Esophagus muscularis mucosa (tissue), 4 donors: ENCODE measurements at places on chromosomes 2 and 18. TPM values are rescaled to one million over a fixed set of nuclear protein-coding genes. Genes with fewer than 3 reads are reported as not detected.

- DNase-seq, result no peak
These were observed 25.7 kb upstream of the ID2 start for GRCh38 chr2:8656160-8656641.

- DNase-seq, result no peak
These were observed 19.6 kb upstream of the NDUFV2 start for GRCh38 chr18:9082711-9083510.

GRCh38 chr2:179521944-179522343 is 257.3 kb upstream of the SESTD1 start:
- DNase-seq, result no peak

DNA sequence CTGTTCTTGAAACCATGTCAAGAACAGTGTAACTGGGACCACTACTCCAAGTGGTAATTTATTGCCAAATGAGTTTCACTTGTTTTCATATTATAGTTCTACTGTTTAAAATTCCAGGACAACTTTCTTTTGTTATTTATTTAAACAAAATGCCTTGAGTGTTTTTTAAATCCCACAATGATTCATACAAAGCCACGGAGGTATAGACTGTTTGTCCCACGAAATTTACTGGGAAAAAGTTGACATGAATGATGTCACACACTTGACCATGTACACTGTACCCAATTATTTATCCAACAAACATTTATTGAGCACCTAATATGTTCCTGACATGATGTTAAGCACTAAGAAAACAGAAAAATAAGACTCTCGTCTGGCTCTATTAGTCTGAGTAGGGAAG is 243.9 kb upstream of the SIX2 start:
- no peak for DNase-seq

DNA sequence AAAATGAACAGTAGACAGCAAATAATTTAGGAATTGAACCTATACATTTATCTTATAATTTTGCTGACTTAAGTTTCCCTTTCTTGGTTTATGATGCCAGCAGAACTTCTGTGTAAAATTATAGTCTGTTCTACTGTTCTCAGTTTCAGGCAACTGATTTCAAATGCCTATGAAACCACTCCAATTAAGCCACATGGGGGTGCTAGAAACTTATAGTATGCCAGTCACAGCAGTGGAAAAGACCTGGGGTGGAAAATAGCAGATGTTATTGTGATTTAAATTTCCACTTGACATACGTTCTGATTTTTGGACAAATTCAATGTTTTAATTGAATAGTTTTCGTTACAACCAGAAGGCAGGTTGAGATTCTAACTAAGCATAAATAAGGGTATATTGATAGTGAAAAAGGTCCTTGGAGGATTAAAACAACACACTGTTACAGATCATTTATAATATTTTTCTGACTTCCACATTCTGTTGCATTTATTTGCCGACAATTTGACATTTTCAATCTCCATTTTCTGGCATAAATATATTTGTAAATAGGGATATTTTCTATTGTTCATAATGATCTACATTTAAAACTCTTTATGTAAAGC is 61.4 kb downstream of the CPS1 start:
- no peak for DNase-seq

DNA sequence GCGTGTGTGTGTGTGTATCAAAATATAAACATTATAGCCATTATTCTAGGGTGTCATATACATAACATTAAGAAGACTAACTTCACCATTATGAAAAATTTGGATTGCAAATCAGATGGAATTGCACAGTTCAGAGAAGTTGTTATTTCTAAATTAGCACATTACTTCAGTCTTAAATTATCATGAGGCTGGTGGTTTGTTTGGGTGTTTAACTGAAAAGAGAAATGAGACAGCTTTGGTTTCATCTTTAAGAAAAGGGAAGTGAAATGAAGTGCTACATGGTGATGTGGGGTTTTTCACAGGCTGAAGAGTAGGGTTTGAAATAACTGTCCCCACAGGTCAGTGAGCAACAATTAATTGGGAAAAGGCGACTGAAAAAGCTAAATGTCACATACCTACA is 161.2 kb upstream of the XIRP2 start:
- DNase-seq, result no peak

- DNase-seq, result no peak
These were observed 905.6 kb downstream of the TSN start for GRCh38 chr2:122660786-122661634.

GRCh38 chr2:65371074-65371434 is 61.3 kb downstream of the SPRED2 start:
- DNase-seq, result no peak

DNA sequence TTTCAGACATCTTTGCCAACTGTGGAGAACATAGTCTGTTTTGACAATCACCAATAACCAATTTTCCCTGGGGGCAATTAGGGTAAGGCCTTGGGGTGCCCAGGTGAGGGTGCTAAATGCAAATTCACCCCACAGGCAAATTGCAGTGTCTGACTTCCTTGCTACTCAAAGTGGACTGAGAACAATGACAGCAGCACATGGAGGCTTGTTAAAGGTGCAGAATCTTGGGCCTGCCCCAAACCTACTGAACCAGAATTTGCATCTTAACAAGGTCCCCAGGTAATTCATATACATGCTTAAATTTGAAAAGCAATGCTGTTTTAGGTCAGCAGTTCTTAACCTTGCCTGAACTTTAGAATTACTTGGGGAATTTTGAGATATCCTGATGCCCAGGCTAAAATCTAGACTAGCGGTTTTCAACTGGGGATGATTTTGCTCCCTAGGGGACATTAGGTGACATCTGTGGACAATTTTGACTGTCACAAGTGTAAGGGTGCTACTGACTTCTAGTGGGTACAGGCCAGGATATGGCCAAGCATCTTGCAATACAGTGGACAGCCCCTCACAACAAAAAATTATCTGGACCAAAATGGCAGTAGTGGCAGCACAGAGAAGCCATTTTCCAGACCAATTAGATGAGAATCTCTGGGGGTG is 80.2 kb upstream of the GCFC2 start:
- no peak for DNase-seq

GRCh38 chr2:69734854-69735544 is 6.9 kb upstream of the ANXA4 start:
- DNase-seq, result no peak

DNA sequence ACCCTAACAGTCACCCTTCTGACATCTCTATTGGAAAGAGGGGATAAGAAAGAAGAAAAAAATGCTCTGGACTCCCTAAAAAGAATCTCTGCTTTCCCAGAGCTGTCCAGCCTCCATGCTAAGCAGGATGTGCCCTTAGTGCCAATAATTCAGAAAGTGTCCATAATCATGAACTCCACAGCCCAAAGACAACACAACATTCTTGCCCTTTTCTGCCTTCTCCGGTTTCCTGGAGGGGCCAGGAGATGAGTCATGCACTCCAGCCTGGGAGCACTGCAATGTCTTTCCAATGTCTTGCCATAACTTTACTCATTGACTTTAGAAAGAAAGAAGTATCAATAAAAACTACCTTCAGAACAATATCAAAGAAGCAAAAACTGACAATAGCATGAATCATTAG is 44.0 kb downstream of the KLF7 start:
- DNase-seq, result no peak

GRCh38 chr2:205792908-205793307 is 110.6 kb downstream of the NRP2 start:
- no peak for DNase-seq

DNA sequence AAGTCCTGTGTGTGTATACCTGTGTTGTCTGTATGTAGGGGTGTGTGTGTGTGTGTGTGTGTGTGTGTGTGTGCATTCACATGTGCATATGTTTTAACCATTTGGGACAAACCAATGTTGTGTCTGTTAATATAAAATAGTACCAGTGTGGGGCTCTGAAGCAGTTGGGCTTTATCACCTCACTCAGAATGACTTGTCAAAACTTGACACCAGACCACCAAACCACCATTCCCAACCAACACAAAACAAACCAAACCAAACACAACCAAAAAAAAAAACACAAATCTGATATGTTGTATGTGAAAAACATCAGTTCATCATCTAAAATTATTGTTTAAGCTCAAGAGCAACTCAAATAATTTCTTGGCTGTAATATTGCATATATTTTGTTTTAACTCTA is 42.1 kb downstream of the CALCRL start:
- DNase-seq, result no peak

GRCh38 chr2:203016716-203017115 is 2.0 kb downstream of the NBEAL1 start:
- no peak for DNase-seq

DNA sequence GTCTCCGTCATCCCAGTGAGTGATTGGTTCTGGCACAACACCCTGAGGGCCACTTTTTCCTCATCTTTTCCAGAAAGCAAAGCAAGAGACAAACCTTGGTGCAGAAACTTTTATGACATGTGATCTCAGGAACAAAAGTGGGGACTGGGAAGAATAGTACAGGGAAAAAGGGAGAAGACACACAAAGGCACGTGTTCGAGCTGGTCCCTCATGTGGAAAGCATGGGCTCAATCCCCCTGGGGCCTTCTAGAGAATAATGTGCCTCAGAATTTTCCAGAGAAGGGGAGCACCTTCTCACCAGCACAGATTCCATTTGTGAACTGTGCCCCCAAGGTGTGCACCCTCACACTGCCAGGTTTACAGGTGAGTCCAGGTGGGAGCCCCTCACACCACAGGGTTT is 312.6 kb downstream of the FBXO15 start:
- DNase-seq, result no peak

DNA sequence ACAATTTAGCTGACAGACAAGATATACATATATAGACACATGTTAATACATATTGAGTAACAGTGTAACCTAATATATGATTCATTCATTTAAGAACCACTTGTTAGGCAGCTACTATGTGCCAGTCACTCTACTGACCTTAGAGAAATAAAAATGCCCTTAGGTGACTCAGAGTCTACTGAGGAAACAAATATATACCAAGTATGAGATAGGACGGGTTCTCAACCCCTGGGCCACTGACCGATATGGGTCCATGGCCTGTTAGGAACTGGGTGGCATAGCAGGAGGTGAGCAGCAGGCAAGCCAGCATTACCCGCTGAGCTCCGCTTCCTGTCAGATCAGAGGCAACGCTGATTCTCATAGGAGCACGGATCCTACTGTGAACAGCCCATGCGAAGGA is 14.8 kb downstream of the STRN start:
- no peak for DNase-seq

DNA sequence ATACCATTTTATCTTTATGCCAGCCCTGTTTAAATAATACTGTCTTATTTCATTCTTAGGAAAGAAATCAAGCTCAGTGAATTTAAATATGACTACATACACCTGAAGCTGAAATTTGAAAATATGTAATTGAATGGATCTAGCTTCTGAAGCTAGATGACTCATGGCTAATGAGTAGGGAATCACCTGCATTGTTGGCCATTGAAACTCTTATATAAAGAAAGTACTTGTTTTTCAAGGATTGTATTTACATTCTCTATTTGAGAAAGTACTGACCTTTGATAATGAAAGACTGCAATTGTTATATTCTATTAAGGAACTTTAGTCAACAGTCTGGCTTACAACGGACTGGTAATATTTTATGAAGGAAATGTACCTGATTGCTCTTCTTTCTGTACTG is 346.7 kb upstream of the LRATD1 start:
- no peak for DNase-seq

DNA sequence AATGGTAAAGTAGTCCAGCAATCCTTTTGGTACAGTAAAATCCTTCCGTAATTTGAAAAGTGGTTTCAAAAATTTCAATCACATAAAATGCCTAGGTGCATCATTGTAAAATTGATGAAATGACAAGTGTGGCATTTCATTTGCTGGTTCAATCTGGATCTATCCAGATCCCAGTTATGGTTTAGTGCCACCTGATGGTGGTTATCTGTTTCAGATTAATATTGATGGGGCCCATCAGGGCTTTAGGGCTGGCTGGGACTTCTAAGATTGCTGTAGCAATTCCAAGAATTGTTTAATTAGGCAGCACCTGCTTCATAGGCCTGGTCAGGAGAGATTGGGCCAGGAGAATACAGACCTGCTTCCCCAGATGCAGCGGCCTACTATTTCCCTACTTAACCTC is 55.5 kb upstream of the PIK3C3 start:
- DNase-seq, result peak; percentile 47

DNA sequence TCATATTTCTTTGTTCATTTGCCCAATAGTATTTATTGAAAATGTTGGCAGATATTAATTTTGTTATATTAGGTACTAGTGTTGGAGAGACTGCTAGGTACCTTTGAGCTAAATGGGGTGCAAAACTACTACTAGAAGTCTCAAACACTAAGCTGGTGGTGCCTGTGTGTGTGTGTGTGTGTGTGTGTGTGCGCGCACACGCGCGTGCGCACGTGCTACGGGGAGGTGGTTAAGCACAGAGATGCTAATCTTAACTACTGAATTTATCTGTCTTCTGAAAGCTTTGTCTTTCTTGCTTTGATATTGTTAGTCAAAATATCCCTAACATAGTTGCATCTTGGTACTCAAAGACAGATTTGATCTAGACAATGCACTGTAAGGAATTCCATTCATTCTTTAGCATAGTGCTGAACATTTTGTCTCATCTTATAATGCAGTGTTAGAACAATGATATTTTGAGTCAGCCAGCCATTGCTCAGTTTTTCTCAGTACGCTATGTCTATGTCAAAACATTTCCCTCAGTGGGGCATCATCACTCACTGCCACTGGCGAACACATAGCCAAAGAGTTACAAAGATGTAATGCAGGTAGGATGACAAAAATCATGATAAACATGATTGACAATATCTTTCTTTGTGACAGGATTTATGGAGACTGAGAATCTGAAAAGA is 396.0 kb upstream of the RGPD4 start:
- no peak for DNase-seq

DNA sequence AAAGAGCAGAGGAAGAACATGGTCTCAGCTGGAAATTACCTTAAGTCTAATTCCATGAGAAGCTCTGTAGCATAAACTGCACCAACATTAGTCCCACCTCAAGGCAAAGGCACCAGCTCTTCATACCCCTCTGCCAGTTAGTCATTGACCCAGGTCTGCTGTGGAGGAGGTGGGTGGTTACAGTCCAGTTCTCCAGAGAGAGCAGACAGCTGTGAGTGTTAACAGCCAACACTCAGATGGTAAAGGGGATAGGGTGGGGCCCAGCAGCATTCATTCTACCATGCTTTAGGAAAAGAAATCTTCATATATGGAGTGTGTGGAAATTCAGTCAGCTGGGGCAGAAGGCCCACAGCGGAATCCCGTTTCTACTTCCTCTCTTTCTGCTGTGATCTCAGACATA is 159.7 kb upstream of the FBXO11 start:
- DNase-seq, result peak; percentile 10

- no peak for DNase-seq
These were observed 235.4 kb downstream of the ATAD2B start for GRCh38 chr2:23691565-23691964.

GRCh38 chr18:21701621-21702020 is 3.0 kb downstream of the ABHD3 start:
- DNase-seq, result no peak

Gene ZNF24
- 40.3 TPM for total RNA-seq

Gene SNRNP27
- 71.0 TPM for total RNA-seq

Gene TCF7L1
- 5.6 TPM for total RNA-seq

Gene XDH
- total RNA-seq, result not detected

Gene CFC1
- total RNA-seq, result not detected

Gene RASGRP3
- 8.7 TPM for total RNA-seq
